Cerebellar cortex (tissue), 1 donor: ENCODE measurements at places on chromosomes 4 and X.
A peak's percentile ranks its signal among the peaks of the same experiment; 100 is the strongest.

- no peak for DNase-seq
These were observed 23.1 kb upstream of the BLTP1 start for GRCh38 chr4:122129061-122129460.

DNA sequence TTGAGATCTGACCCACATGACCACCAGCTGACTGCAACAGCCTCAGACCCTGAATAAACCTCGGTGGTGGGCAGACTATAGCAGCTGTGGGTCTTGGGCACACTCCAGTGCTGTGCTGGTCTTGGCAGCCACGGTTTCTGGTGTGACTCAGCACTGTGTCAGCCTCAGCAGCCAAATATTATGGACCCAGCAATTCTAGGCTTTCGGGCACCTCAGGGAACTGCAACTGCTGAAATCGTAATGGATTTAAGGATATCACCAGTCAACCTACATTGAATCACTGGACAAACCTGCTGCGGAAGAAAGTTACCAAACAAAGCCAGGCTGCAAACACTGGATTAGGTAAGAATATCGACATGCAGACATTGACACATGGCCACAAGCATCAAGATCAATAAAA, 10.5 kb upstream of the UBE2NL start:
- no peak for DNase-seq

DNA sequence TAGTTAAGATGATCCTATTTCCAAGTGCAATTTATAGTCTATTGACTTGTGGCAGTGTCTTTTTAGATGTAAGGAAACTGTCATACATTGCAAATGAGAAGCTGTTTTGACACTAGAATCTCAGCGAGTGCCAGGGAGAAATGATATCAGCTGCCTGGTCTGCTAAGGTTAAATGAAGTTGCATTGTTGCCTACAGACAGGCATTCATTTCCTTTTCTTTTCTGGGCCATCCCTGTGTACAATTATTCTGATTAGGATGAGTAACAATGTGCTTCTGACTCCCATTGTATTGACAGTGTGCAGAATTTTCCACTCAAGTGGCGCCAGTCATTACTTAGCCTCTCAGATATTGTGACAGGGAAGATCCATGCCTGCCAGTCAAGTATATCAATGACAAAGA, 231.2 kb downstream of the GPAT3 start:
- no peak for DNase-seq

GRCh38 chr4:130468340-130468739, 1372.4 kb downstream of the C4orf33 start:
- DNase-seq = no peak

- no peak for DNase-seq
These were observed 69.6 kb downstream of the ADRA2C start for GRCh38 chr4:3835527-3836405.

DNA sequence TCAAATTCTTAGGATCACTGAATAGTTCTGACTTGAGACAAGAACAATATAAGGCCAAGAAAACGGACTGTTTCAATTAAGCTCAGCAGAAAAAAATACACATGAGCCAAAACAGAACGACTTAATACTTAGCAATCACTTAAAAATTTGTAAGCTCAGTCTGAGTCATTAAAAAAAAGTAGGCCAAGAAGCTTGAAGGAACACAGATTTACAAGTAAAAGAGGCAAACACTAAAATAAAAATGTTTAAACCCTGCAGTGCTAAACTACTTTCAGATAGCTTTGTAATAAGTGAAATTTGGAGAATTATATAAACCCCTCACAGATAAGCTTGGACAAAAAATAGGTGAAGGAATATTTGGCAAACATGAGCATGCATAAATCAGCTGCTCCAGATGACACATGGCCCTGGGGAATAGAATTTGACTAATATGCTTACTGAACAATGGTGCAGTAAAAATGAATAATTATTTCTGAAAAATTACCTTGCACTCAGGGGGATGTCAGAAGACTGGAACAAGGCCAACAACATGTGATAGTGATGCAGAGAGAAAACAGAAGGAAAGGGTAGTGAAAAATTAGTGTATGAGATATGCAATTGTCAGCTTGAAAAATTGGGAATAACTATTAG, 49.6 kb downstream of the LNX1 start:
- DNase-seq = no peak

DNA sequence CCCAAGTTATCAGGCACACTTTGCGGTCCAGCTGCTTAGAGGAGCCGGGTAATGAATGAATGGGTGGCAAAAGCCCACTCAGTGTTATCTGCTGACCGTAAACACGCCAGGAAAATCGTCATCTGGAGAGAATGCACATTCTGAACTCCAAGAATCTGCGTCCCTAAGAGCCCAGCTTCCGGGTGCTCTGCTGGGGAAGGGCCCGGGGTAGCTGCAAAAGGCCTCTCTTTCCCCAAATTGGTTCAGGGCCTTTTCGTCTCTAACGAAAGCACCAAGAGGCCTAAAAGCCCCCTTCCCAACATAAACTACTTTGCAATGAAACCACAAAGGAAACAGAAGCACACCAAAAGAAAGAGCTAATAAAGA, 1.6 kb upstream of the SFRP2 start:
- no peak for DNase-seq

DNA sequence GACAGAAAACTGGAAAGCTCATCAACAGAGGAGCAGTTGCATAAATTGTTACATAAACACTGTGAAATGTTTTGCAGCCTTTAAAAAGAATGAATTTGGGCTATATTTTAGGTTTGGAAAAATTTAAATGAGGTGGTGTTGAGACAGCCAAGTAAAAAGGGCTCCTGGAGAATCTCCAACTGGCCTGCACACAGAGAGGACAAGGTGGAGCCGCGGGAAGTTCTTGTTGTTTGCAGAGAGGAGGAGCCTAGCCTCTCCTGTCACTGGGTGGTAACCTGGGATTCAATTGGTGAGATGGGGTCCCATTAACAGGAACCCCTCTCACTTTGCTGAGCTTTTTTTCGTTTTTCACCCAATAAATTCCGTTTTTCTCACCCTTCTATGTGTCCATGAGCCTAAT, 13.4 kb downstream of the GIMD1 start:
- DNase-seq = no peak

- peak; percentile 0 for DNase-seq
These were observed 38.5 kb upstream of the POU3F4 start for GRCh38 chrX:83469551-83469950.

DNA sequence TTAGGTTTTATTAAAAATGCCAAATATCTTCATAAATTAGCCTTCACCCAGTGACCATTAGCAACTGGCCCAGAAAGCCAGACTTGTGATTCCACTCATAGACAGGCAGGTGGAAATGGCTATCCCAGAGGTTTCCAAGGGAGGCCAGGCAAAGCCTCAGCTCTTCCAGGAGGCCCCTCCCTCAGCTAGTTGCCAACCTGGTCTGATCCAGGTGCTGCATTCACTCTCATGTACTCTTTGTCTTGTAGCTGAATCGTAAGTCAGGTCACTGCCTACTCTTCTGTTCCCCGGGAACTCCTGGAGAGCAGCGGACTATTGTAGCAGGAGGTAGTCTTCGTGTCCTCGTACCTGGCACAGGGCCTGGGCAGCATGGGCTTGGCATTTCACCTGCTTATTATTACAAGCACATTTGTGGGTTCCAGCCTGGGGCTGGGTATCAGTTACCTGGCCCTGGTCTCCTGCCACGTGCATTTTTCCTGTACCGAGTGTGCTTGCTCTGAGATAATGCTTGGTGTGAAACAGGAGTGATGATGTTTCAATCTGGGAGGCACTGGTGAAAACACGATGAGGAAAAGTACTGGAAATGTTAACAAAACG, 101.6 kb downstream of the FAM193A start:
- DNase-seq = peak; percentile 61

DNA sequence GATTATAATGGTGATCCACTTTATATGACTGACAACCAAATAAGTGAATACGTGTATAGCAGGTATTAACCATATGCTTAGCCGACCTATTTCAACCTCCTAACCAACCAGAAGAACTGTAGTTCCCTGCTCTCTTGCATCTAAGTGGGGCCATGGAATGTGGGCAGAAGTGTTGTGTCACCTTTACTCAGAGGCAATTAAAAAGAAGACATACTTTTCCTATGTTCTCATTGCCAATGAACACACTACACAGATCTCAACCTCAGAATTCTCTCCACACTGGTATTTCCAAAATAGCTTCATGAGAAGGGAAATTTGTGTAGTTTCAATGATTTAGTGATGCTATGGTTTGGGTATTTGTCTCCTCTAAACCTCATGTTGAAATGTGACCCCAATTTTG, 3.2 kb upstream of the NFKB1 start:
- DNase-seq = no peak

GRCh38 chrX:105565856-105566255, 256.5 kb upstream of the NRK start:
- DNase-seq = no peak

- DNase-seq = no peak
These were observed 16.2 kb downstream of the PRKX start for GRCh38 chrX:3697220-3697684.

- no peak for DNase-seq
These were observed 1062.5 kb downstream of the ADGRL3 start for GRCh38 chr4:62262676-62263075.

- no peak for DNase-seq
These were observed 1225.9 kb downstream of the PCDH18 start for GRCh38 chr4:136306361-136306760.

- no peak for DNase-seq
These were observed 5.1 kb downstream of the APEX2 start for GRCh38 chrX:55005256-55005655.

DNA sequence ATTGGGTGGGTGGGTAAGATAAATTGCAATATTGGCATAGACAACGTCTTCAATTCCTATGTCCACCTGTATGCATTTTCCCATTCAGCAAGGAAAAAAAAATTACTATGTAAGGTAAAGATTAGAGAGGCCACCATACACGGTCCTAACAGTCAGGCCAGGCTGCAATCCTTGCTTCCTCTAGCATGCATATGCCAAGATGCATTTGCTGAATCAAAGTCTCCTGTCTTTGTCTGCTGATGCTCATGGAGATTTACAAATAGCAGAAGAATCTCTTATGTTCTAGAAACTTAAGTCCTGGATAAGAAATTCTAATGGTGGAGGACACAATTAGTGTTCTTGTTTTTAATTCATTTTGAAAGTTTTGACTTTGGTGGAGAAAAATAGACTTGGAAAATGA, 206.8 kb downstream of the PDGFC start:
- DNase-seq = no peak

DNA sequence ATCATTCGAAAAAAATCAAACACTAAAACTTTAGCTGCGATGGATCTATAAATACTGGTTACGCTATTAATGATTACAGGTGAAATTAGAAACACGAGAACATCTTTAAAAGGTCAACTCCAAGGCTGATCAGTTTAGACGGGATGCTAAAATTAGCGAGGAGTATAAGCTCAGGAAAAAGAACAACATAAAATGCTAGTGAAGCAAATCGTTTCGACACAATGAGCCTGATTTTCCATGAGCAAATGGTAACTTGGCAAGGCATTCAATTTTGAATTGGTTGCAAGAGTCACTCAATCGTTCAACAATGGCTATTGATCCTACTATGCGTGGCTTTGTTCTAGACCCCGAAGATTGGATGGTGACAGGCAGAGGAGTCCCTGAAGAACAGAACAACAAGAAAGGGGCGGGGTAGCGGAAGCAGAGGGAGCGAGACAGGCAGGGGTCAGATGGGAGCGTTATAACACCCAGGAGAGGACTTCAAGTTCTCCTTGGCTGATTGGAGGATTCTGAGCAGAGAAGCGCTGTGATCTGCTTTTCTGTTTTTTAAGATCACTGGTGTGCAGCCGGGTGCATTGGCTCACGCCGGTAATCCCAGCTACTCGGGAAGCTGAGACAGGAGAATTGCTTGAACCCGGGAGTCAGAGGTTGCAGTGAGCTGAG, 146.5 kb downstream of the RBM47 start:
- DNase-seq = no peak

GRCh38 chr4:109589119-109589518, 29.1 kb downstream of the MCUB start:
- no peak for DNase-seq

- DNase-seq = no peak
These were observed 195.4 kb upstream of the HHIP start for GRCh38 chr4:144450526-144450925.

DNA sequence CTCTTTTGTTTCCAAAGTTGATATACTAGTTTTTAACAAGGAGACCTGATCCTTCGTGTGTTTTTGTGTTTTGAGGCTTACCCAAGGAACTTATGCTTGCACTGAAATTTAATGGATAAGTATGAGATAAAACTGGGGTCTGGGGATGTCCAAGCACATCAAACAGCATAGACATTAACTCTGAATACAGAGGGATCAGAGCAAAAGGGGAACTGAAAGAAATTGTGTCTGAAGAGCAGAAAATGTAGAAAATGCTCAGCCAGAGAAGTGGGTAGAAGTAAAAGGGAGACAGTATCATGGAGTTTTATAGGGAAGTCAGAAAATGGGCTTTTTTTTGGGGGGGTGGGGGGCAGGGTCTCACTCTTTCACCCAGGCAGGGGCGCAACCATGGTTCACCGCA, 695.4 kb downstream of the ARAP2 start:
- DNase-seq = no peak

- DNase-seq = no peak
These were observed 68.7 kb downstream of the PAK3 start for GRCh38 chrX:111164728-111165127.

GRCh38 chr4:126056116-126056650, 741.4 kb downstream of the FAT4 start:
- DNase-seq = no peak

- no peak for DNase-seq
These were observed 23.8 kb upstream of the ADH7 start for GRCh38 chr4:99458911-99459447.

DNA sequence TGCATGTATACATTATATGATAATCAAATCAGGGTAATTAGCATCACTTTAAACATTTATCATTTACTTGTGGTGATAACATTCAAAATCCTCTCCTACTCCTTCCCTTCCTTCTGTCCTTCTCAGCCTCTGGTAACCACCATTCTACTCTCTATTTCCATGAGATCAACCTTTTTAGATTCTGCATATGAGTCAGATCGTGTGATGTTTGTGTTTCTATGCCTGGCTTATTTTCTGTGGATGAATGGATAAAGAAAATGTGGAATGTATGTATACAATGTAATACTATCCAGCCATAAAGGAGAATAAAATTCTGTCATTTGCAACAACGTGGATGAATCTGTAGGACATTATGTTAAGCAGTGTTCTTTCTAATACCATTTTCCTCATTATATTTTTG, 123.9 kb downstream of the NAA11 start:
- no peak for DNase-seq

DNA sequence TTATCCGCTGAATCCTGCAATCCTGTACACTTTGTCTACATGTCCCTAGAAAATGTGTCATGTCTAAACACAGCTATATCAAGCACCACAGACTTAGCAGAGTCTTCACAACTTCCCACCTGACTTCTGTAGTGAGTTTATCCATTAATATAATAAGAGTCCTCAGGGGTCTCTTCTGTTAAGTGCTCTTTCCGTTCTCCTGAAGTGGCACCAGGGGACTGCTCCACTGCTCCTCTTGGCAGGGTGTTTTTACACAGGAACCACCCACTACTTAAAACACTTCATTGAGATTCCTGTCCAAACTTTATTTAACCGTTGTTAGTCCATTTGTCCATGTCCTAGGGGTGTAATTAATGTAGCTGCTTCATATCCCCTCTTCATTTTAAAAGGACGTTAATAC, 1000.4 kb downstream of the STPG2 start:
- no peak for DNase-seq
